Naive thymus-derived CD8-positive, alpha-beta T cell (primary cell): ENCODE measurements at places on chromosomes 4 and X.

DNA sequence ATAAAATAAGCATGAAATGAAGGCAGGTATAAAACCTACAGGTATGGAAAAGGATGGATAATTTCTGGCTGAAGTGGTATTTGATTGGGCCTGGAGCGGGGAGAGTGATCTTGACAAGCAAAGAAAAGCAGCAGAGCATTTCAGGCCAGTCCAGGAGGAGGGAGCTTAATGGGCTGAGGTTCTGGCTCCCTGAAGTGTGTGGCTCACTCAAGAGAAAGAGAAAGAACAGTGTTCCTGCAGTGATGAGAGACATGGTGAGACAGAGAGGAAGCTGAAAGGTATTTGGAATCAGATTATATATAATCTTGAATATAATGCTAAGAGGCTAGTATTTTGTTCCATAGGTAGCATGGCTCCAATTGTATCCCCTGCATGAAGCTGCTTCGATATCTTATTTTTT lies 153.5 kb downstream of the MGST2 start:
- DNase-seq, result no peak

DNA sequence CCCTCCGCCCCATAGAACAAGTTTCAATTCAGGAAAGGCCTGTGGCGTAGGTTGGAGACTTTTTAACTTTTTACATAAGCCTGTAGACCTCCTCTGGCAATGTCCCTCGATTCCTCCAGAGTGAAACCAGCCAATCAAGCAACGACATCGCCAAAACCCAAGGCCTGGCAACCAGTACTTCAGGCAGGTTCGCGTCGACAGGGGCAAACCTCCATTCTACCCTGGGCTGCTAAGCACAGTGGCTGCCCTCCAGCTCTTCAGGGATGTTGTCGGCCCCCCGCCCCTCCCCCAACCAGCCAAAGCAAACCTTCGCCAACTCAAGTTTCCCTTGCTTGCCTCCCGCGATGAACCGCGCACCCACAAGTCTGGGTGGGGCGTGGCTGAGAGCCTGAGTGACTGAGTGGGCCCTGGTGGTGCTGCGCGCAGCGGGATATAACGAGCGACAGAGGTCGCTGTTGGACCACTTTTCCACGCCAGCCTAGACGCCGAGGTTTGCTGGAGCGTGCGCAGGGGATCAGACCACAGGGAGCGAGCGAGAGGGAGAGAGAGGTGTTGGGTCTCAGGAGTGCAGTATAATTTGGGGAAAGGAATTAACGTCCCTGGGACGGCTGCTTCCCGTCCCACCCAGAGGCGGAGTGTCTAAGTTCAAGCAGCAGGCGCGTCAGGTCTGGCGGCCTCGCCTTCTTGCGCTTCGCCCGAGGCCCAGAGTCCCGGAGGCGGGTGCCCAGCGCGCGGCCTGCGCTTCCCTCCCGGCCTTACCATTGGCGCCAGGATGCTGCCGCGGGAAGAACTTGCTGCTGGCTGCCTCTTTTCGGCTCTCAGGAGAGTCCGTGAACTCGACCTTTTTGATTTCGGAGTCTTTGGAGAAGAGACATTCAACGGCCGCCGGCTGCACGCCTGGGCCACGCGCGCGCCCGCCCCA lies 9.0 kb upstream of the PITX2 start:
- no peak for DNase-seq

DNA sequence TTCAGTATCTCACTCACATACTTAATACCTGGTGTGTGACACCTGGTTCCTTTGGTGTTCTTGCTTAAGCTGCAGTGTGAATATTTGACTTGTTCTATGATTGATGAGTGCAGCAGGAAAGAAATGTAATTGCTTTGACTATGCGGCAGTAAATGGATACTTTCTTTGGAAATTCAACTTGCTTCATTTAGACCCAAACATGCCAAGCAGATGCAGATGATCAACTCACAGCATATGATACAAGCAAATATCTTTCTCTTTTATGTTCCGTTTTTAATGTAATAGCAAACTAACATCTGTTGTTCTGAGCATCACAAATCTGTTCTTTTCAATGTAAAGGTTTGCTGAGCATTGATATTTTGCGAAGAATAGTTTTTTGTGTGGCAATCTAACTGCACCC lies 549.5 kb downstream of the C4orf33 start:
- DNase-seq, result no peak

- DNase-seq, result no peak
Measured at GRCh38 chr4:100983426-100983825, 363.9 kb downstream of the PPP3CA start.

DNA sequence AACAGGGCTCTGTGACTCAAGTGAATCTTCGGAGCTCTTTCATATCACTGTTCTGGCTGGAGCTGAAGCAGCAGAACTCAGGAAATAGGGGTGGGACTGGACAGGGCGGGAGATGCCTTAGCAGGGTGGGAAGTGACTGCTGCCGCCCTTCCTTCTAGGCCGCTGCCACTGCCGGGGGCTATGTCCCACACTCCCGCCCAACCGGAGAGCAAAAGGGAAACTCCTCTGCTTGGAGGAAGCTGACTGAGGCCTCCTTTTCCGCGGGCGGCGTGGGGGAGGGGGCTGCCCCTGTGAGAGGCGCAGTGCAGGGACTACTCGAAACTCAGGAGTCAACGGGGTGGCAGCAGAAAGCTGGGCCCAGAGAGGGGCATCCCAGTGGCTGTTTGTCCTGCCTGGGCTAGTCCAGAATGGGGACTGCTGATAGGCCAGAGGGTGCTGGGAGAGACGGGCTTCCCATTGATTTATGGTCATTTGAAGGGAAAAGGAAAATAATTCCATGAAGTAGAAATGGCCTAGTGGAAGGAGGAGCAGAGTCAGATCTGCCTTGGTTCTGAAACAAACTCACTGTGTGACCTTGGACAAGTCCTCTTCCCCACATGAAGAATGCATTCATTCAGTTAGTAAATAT lies 36.9 kb downstream of the STARD8 start:
- DNase-seq, result no peak

- no peak for DNase-seq
Measured at GRCh38 chr4:14348506-14348905, 653.8 kb upstream of the CPEB2 start.

- no peak for DNase-seq
Measured at GRCh38 chr4:14178421-14178820, 550.9 kb upstream of the BOD1L1 start.

GRCh38 chr4:122922877-122923511 lies 597 bp upstream of the NUDT6 start:
- DNase-seq, result peak; percentile 92

GRCh38 chr4:167210166-167210565 lies 24.1 kb downstream of the SPOCK3 start:
- DNase-seq, result no peak

GRCh38 chr4:145333786-145334185 lies 147.9 kb upstream of the SMAD1 start:
- DNase-seq, result no peak

- DNase-seq, result no peak
Measured at GRCh38 chr4:6761649-6762615, 20.6 kb upstream of the KIAA0232 start.

GRCh38 chr4:15005474-15006115 lies 3.3 kb downstream of the CPEB2 start:
- DNase-seq, result no peak

- no peak for DNase-seq
Measured at GRCh38 chr4:44538534-44538933, 89.9 kb upstream of the KCTD8 start.

GRCh38 chr4:174553828-174554227 lies 31.5 kb upstream of the HPGD start:
- no peak for DNase-seq

DNA sequence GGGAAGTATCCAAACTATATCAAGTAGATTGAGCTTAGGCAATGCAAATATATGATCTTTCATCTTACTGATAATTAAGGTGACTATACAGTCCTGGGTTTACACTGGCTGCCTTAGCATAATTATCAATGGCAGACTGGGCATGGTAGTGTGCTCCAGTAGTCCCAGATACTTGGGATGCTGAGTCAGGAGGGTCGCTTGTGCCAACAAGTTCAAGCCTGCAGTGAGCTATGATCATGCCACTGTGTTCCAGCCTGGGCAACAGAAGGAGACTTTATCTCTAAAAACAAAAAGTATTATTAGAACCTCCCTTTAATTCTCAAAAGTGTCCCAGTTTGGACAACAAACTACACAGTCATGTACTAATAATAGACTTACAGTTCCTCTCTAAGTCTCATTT lies 99.4 kb upstream of the RASGEF1B start:
- DNase-seq, result no peak

- no peak for DNase-seq
Measured at GRCh38 chrX:43969504-43970501, 3.4 kb downstream of the NDP start.

DNA sequence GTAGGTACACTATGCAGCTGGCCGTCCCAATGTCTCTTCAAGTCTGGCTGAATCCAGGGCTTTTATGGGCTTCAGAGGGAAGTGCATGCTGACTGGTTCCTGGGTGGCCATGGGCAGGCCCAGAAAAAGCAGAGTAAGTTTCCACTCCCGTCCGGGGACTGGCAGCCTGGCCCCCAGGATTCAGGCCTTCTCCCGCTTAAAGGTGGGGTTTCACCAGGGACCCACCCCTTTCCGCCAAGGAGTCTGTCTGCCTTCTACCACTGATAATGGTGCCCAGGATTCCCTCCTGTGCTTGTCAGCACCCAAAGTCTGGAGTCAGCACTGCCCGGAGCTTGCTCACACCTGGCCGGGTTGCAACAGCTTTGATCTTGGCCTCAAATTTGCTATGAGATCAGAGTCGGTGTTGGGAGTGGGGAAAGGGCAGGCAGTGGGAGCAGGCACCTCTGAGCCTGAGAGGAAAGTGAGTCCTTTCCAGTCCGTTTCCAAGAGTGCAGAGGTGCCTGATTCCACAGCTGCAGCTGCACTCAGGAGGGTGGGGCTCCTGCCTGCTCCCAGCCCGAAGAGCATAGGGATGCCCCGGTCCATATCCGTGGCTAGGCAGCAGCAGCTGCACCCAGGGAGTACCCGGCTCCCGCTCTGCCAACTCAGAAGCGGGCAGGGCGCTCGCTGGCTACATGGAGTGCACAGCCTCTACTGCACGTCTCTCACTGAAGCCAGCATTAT lies 1344.3 kb upstream of the ADGRL3 start:
- DNase-seq, result no peak

GRCh38 chrX:131650637-131651410 lies 107.0 kb downstream of the OR13H1 start:
- DNase-seq, result no peak

DNA sequence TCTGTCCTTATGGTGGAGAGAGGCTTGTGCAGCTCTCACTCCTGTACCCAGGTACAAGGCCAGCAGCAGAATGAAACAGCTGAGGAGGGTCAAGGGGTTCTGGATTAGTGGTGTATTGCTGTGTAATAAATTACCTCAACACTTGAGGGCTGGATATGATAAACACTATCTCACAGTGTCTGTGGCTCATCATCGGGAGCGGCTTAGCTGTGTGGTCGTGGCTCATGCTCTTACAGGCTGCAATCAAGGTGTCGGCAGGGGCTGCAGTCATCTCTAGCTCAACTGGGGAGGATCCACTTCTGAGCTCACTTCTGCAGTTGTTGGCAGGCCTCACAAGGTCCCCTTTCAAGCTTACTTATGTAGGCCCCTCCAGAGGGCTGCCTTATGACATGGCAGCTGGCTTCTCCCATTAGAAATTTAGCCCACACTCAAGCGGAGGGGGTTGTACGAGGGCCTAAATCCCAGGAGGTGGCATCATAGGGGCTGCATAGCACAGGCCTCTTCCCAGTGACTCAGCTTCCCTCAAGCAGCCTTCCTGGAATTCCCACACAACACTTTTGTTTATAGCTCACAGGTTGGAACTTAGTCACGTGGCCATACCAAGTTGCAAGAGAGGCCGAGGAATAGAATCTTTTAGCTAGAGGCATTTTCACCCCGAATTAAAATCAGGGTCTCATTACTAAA lies 148.2 kb upstream of the RPS6KA3 start:
- no peak for DNase-seq

- DNase-seq, result no peak
Measured at GRCh38 chr4:150176547-150176946, 98.3 kb downstream of the DCLK2 start.

DNA sequence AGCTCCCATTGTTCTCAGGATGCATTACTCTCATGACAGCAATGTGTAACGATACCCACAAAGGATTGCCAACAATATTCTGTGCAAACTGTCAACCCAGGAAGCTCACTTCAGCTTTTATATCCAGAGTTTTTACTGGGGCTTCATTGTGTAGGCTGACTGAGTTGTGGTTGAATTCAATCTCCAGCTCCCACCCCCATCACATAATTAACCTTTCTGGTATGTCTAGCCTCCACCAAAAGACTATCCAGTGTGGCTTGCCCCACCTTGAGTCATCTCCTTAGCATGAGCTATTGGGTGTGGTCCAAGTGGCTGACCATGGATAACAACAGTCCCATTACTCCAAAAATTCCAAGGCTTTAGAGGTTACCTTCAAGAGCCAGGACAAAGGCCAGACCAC lies 17.7 kb upstream of the TAB3 start:
- no peak for DNase-seq

DNA sequence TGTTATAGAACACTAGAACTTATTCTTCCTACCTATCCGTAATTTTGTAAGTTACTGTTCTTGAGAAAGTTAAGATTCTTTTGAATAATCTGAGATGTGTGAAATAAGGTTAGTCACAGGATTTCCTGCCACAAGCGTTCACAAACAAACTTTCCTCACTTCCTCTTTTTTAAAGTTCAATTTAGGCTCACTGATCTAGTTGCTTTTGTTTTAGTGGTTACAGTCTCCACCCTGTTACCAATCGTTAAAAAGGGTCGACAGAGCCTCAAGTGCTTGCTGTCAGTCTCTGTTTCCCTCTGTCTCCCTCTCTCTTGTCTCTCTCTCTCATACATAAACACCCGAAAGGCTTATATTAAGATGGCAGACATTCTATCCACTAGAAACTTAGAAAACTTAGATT lies 35.9 kb upstream of the STK26 start:
- no peak for DNase-seq

GRCh38 chr4:125105561-125105960 lies 209.2 kb upstream of the FAT4 start:
- DNase-seq, result no peak

DNA sequence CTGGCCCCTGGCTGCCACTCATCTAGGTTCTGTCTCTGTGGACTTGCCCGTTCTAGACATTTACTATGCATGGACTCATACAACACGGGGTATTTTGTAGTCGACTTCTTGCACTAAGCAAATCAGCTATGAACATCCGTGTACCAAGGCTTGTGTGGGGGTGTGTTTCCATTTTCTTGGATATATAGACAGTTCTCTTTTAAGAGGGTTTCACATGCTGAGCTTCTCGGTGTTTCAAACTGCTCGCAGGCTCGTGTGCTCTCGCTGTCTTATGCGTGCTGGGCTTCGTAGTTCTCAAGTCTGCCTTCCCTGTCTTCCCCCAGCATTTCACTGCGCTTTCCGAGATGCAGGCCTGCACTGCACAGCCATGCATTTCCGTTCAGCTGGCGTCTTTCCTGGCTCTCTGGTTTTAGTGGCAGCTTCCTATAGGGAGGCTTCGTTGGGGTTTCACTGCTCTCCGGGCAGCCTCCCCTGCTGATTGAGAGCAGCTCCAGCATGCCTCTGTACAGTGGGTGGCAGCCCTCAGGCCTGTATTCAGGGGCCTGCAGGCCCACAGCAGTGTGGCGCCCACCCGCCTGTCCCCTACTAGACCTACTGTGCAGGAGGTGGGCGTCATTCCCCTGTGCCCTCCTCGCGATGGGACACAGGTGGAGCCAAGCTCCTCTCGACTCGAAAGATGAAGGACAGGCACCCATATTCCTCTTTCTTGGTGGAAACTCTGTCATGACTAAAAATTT lies 27.6 kb downstream of the ZBTB49 start:
- DNase-seq, result no peak
